ENCODE measurements at places on chromosomes 1 and 21.

DNA sequence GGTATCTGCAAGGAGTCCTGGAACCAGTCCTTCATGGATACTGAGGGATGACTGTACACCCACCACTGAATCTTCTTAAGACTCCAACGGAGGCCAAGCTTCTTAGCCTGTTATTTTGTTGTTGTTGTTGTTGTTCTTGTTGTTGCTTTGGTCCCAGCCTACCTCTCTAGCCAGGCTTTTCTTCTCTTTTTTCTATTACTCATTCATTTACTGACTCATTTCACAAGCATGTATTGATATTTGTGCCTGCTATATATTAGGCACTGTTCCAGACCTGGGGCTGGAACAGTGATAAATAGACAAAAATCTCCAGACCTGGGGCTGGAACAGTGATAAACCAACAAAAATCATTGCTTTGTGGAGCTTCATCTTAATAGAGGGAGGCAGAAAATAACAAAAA, 20.4 kb downstream of the CENPF start:
- no peak for DNase-seq

GRCh38 chr1:204874274-204874673, 3.6 kb downstream of the NFASC start:
- no peak for DNase-seq

DNA sequence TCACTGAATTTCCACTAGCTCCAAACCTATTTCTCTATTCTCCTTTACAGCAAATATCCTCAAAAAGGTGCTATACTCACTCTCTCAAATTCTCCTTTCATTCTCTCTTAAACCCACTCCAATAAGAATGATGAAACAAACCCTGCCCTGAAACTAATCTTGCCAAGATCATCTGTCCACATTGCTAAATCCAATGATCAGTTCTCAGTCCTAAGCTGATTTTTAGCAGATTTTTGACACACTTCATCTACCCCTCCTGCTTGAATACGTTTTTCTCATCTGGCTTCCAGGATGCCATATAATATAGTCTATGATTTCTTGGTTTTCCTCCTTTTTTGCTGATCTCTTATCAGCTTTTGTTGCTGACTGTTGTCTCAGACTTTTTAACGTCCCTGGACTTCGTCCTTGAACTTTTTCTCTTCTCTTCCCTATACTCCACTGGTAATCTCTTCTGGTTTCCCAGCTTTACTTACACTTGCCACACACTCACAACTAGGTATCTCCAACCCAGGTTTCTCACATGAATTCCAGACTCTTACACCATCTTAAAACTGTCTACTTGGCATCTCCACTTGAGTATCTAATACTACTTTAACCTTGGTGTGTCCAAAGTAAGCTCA, 35.3 kb downstream of the RERE start:
- no peak for DNase-seq

GRCh38 chr1:156476501-156477298, 23.9 kb downstream of the MEF2D start:
- DNase-seq: no peak

GRCh38 chr1:204867203-204867602, 3.5 kb upstream of the NFASC start:
- DNase-seq: no peak

GRCh38 chr1:41240781-41241353, 1.2 kb downstream of the SCMH1 start:
- no peak for DNase-seq

- no peak for DNase-seq
Observed at GRCh38 chr1:159879977-159880376, 17.5 kb upstream of the VSIG8 start.

Measured in stimulated activated CD4-positive, alpha-beta T cell treated with anti-CD3 and anti-CD28 coated beads, Interleukin-1b, Interleukin-23, amount 100 ng/mL, for 1 hour (primary cell).